ENCODE measurements at places on chromosomes 7 and 10.

DNA sequence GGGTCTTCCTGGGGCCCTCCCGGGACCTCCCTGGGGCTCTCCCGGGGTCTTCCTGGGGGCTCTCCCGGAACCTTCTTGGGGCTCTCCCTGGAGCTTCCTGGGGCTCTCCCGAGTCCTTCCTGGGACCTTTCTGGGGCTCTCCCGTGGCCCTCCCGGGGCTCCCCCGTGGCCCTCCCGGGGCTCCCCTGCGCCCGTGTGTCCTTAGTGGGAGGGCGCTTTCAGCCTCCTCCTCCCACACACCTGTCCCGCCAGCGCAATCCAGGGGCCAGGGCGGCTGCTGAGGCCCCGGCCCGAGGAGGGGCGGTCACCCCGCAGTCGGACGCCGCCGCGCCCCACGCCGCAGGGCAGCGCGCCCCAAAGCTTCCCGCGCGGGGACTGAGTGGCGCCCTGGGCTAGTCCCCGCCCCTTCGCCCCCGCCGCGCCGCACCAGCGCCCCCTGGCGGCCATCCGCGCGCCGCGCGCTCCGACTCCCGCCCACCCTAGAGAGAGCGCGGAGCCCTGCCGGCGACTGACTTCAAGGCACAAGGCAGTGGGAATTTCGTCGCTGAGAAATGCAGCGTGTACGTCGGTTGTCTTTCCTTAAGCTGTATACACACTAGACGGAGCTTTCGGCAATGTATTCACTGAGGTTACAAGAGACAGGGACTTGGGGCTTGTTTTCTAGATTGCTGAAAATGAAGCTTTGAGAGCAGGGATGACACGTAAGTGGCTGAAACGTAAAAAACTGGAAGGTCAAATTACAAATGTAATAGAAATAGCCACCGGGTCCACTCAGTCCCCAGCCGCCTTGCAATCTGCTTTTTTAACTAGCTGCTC lies 47.1 kb downstream of the INSIG1 start:
- DNase-seq, result peak; percentile 78

- no peak for DNase-seq
Observed at GRCh38 chr10:118045158-118045836, 1.4 kb downstream of the RAB11FIP2 start.

- DNase-seq, result no peak
Observed at GRCh38 chr7:98346515-98347069, 54.3 kb downstream of the BAIAP2L1 start.

DNA sequence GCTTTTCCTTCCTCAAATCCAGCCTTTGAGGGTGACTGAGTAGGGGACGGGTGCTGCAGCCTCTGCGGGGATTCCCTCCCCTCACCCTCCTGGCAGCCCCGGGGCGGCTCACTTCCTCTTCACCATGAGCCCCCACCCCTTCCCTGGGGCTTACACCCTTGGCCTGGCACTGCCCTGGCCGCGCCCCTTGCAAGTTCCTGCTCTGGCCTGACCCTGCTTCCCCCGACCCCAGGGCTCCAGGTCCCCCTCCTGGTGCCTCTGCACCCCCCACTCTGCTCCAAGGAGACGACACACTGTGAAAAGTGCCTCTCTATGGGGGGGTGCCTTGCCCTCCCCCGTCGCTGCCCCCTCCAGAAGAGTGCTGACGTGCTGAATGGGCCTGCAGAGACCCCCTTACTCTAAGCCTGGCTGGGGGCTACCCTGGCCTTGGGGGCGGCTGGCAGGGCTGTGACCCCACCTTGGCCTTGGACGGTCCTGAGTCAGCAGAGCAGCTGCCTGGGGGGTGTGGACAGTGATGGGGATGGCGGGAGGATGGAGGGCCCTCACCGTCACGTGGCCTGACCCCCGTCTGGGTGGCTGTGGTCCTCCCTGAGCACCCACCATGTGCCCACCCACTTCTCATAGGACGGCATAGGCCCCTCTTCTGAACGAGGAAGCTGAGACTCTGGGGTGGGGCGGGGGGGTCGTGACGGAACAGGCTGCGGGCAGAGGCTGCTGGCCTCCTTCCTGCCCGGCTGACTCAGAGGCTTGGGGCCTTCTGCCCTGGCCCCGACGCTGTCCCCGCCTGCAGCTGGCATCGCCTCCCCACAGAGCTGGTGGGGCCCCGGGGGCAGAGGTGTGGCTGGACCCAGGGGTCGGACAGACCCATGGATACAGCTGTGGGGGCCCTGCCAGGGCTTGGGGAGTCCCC lies 9.8 kb downstream of the LFNG start:
- peak; percentile 91 for DNase-seq

GRCh38 chr10:101997803-101998202 lies 58.2 kb downstream of the ARMH3 start:
- DNase-seq, result no peak

DNA sequence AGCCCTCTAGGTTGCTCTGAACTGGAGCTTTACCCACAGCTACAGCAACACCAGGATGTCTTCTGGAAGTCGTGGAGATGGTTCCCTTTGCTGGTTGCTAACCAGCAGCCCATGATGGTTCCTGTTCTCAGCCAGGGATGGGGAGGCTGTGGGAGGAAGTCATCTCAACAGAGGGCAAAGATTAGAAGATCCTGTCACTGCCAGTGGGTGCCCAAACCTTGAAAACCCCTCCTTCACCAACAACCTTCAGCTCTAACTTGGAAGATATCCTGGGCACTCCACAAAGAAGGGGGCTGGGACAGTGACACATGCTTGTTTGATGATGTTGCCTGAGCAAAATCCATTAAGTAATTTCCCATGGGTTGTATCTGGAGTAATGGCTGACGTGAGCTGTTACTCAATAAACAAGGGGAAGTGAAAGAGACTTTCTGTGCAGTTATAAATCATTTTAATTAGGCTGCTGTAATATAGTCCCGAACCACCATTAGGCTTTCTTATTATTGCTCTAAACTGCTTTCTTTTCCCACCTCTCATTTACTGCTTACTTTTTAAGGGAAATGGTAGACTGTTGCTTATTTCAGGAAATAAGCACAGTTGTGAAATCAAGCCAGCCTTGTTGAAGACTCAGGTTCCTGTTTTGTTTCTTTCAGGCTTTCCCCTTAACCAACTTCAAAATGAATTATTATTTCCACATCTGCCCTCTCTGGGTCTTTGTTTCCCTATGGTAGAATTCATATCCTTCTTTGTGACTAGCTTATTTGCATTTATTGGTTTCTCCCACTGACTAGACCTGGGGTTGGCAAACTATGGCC lies 124.8 kb downstream of the PPP1R17 start:
- no peak for DNase-seq

DNA sequence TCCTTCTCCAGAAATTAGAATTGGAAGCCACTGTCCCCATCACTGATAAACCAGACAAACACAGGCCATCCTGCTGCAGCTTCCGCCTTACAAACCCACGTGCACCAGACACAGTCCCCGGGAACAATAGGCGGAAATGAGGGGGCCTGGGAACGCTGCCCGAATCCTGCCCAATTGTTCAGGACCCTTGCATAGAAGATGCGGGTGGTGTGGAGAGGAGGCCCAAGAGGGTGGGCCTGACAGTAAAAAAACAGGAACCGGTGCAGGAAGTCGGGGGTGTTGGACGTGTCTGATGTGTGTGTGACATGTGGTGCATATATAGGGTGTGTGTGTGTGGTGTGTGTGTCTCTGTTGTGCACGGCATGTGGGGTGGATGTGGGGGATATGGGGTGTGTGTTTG lies 26.5 kb upstream of the CHST15 start:
- no peak for DNase-seq

- no peak for DNase-seq
Observed at GRCh38 chr7:138295049-138295637, 164.9 kb upstream of the TRIM24 start.

- DNase-seq, result no peak
Observed at GRCh38 chr7:105307163-105307672, 81.5 kb downstream of the SRPK2 start.

- peak; percentile 36 for DNase-seq
Observed at GRCh38 chr10:9209105-9209798, 1154.8 kb downstream of the GATA3 start.

- peak; percentile 35 for DNase-seq
Observed at GRCh38 chr7:157612664-157613561, 276.1 kb downstream of the DNAJB6 start.

- peak; percentile 82 for DNase-seq
Observed at GRCh38 chr10:70255329-70256299, 22.4 kb upstream of the PPA1 start.

GRCh38 chr10:76310588-76311080 lies 879.2 kb downstream of the LRMDA start:
- no peak for DNase-seq

GRCh38 chr7:108253275-108254044 lies 123.3 kb upstream of the LAMB4 start:
- DNase-seq, result no peak

GRCh38 chr7:132270517-132270916 lies 305.8 kb downstream of the PLXNA4 start:
- no peak for DNase-seq

- no peak for DNase-seq
Observed at GRCh38 chr7:28323833-28324232, 88.5 kb upstream of the CREB5 start.

GRCh38 chr10:60537697-60538096 lies 148.0 kb upstream of the ANK3 start:
- no peak for DNase-seq

DNA sequence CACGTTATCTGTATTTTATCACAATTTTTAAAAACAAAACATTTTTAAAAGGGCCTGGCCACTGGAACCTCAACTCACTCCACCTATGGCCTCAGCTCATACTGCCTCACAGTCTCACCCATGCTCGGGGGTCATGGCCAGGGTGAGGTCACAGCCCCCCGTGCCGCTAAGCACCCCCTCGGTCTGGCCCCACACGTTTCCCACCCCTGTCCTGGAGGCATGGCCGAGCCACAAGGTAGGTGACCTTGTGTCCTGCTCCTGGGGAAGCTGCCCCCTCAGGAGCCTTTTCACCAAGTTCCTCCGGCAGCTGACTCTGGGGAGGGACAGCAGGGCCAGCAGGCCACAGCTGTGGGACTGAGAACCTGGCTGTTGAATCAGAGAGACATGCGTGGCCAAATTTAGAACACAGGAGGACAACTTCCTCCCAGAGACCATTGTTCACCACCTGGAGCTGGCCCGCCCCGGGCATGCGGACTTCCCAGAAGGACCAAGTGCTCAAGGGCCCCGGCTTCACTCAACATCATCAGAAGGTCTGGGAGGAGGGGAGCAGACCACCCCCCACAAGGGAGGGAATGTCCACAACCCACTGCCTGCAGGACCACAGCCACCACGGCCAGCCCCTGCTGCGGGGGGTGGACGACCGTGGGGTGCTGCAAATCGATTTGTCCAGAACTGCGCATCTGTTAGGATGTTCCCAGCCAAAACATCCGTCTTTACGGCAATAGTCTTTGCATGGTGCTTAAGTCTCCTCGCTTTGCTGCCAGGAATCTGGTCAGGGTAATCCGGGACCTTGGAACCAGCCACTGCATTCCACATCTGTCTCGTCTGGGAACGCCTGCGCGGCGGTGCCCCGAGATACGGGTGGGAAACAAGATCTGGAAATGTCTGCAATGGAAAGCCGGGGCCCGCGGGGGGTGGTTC lies 48.6 kb upstream of the PDGFA start:
- peak; percentile 83 for DNase-seq

- DNase-seq, result no peak
Observed at GRCh38 chr10:129694184-129694583, 227.1 kb downstream of the MGMT start.

GRCh38 chr7:985915-986741 lies 3.1 kb downstream of the CYP2W1 start:
- DNase-seq, result peak; percentile 75

- no peak for DNase-seq
Observed at GRCh38 chr10:133272964-133273420, 3.7 kb downstream of the ADAM8 start.

- DNase-seq, result no peak
Observed at GRCh38 chr10:72392571-72392970, 37.9 kb upstream of the DNAJB12 start.

DNA sequence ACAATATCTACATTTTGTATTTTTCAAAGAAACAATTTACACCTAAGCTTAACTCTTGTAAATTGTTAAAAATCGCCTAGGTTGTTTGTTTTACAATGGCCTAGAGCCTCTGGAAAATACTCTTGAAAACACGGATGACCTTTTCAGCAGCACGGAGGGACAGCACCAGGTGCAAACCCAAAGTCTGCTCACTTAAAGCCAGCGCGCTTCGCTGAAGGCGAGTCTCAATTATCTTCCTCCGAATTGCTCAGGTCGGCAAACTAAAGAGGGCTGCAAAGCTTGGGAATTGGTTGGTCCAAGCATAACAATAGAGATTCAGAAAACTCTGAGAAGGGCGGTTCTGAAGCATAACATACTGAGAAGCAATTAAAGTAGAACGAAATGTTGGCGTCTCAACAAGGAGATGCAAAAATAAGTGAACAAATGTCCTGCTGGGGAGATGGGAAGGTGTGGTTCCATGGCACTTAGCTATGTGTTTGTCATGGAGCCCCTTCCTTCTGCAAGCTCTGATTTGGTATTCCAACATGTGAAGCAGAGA lies 139.9 kb upstream of the PITRM1 start:
- DNase-seq, result no peak

DNA sequence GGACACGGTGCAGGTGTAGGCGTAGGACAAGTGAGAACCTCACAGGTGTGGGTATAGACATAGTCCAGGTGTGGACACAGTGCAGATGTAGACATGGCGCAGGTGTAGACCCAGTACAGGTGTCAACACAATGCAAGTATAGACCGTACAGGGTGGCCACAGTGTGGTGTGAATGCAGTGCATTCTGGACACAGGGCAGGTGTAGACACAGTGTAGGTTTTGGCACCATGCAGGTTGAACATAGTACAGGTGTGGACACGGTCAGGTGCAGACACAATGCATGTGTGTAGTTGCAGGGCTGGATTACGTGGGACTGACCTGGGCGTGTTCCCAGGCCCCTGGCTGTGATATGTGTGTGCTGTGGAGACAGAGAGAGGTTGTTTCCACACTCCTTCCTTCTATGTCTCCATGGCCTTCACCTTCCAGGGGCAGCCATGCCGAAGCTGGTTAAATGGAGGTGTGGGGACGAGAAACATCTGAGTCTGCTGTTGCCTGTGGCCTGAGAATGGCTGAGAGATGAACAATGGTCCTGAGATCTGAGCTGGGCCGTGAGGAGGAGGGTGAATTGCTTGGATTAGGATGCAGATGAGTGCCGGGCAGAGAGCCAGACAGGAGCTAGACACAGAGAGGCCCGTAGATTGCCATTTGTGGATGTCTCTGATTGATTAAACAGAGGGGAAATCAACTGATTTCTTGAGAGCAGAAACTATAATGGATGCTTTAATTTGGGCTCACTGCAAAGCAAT lies 343.9 kb upstream of the SHH start:
- DNase-seq, result no peak

- DNase-seq, result no peak
Observed at GRCh38 chr7:47497367-47498096, 84.4 kb downstream of the TNS3 start.

Data from upper lobe of left lung (tissue), 6 donors.